CD4-positive, alpha-beta T cell (primary cell): ENCODE measurements at places on chromosomes 6 and 20. TPM values are rescaled to one million over a fixed set of nuclear protein-coding genes. Genes with fewer than 3 reads are reported as not detected.

Gene CD93
- 1.1 TPM for total RNA-seq

Gene SNRPB
- 146 TPM for total RNA-seq

Gene CBLN4
- total RNA-seq = not detected

Gene C4A
- total RNA-seq = 4.2 TPM

Gene DNAH8
- not detected for total RNA-seq

Gene TBX18
- total RNA-seq = not detected

Gene SLC35D3
- total RNA-seq = not detected

DNA sequence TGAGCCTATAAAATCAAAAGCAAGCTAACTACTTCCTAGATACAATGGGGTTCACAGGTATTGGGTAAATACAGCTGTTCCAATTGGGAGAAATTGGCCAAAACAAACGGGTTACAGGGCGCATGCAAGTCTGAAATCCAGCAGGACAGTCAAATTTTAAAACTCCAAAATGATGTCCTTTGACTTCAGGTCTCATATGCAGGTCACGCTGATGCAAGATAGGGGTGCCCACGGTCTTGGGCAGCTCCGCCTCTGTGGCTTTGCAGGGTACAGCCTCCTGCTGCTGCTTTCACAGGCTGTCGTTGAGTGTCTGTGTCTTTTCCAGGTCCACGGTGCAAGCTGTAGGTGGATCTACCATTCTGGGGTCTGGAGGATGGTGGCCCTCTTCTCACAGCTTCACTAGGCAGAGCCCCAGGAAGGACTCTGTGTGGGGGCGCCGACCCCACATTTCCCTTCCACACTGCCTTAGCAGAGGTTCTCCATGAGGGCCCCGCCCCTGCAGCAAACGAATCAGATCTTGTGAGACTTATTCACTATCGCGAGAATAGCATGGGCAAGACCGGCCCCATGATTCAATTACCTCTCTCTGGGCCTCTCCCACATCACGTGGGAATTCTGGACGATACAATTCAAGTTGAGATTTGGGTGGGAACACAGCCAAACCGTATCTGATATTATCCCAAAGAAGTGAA is 11.9 kb upstream of the SMIM29 start:
- H3K27me3 ChIP-seq = no peaks in the 10 kb centered on the region
- no peak for DNase-seq
- no peaks in the 10 kb centered on the region for H3K4me1 ChIP-seq
- no peak overlapping the region for H3K4me3 ChIP-seq
- H3K36me3 ChIP-seq = no peaks in the 10 kb centered on the region

DNA sequence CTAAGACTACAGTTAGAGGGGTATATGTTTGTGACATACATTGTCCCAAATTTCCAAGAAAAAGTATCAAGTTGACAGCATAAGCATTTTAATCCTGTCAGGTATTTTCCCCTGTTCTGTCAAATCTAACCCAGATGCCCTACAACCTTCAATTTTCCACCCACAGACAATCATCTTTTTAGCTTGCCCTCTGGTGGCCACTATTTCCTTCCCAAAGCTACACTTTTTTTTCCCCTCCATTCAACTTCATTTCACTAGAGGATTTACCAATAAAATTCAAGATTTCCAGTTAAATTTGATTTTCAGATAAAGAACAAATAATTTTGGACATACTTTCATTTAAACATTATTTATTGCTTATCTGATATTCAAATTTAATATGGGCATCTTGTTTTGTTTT is 286.6 kb downstream of the TENT5A start:
- DNase-seq = no peak
- no peaks in the 10 kb centered on the region for H3K27me3 ChIP-seq
- H3K4me1 ChIP-seq = no peaks in the 10 kb centered on the region
- no peak overlapping the region for H3K4me3 ChIP-seq
- no peaks in the 10 kb centered on the region for H3K36me3 ChIP-seq

- H3K4me3 ChIP-seq = no peak overlapping the region
- H3K27ac ChIP-seq = no peak overlapping the region
- H3K4me1 ChIP-seq = no peaks in the 10 kb centered on the region
Measured at GRCh38 chr20:32040142-32040953, 11.7 kb upstream of the HCK start.

GRCh38 chr6:111918825-111919224 is 45.6 kb upstream of the FYN start:
- no peak overlapping the region for H3K4me3 ChIP-seq
- H3K36me3 ChIP-seq = no peaks in the 10 kb centered on the region
- H3K27ac ChIP-seq = no peak overlapping the region
- no peak for DNase-seq
- no peaks in the 10 kb centered on the region for H3K27me3 ChIP-seq
- no peaks in the 10 kb centered on the region for H3K4me1 ChIP-seq

- peaks cover 30% of the 10 kb centered on the region for H3K4me1 ChIP-seq
- H3K27me3 ChIP-seq = no peaks in the 10 kb centered on the region
- H3K36me3 ChIP-seq = no peaks in the 10 kb centered on the region
- no peak overlapping the region for H3K27ac ChIP-seq
- peak overlapping the region; percentile 77 for H3K4me3 ChIP-seq
- no peak for DNase-seq
Measured at GRCh38 chr6:138988469-138988834, 399 bp upstream of the REPS1 start.

GRCh38 chr6:156982168-156982567 is 205.0 kb downstream of the ARID1B start:
- no peak for DNase-seq
- no peaks in the 10 kb centered on the region for H3K27me3 ChIP-seq
- H3K36me3 ChIP-seq = no peaks in the 10 kb centered on the region
- H3K27ac ChIP-seq = no peak overlapping the region

DNA sequence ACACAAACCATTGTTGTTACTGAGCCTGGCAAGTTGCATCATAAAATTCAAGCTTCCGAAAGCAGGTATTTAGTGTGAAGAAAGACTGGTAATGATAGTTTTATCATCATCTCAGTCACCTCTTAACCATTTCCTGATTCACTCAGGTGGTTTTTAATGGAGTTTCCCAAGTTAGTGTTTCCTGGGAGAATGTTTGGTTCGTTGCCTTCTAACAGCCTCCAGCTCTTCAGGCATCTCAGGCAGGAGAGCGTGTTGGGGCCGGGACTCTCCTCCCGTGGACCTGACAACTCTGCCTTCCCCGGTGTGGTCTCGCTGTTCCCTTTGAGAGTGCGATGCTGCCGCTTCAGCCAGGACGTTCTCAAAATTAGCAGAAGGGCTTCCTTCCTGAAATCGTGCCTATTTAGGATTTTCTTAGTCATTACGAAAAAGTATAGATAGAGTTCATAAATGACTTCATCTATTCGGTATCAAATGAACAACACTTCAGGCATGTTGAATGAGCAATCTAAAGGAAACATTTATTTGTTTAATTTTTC is 105.0 kb upstream of the QKI start:
- no peaks in the 10 kb centered on the region for H3K27me3 ChIP-seq
- H3K4me3 ChIP-seq = no peak overlapping the region
- no peak for DNase-seq
- H3K27ac ChIP-seq = no peak overlapping the region

GRCh38 chr6:30885481-30885998 is 1.2 kb downstream of the DDR1 start:
- peak overlapping the region; percentile 62 for H3K4me3 ChIP-seq
- H3K27me3 ChIP-seq = no peaks in the 10 kb centered on the region
- no peak for DNase-seq
- peaks cover 7% of the 10 kb centered on the region for H3K36me3 ChIP-seq

DNA sequence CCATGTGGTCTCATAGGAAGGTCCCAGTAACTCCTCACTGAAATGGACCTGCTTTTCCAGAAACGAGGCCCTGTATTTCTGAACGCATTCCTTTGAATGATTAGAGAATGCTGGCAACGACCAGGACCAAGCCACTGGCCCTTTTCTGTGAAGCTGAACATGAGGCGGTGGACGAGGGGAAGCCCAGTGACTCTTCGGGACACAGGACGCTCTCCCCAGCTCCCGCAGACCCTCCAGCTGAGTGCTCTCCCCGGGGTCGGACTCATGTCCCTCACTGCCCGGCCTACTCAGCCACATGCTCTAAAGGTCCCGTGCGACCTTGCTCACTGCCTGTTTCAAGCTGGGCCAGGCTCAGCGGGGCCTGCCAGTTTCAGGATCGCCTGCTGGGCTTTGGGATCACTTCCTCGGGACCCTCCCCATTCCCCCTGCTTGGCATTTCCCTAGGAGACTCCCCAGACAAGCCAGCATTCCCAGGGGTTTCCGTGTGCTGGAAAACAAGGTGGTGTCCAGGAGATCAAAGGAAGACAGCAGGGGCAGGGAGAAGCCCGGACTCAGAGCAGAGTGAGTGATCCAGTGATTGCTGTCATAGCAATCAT is 2.6 kb upstream of the CST9 start:
- DNase-seq = no peak
- H3K4me3 ChIP-seq = no peak overlapping the region
- no peaks in the 10 kb centered on the region for H3K27me3 ChIP-seq
- no peaks in the 10 kb centered on the region for H3K36me3 ChIP-seq
- no peak overlapping the region for H3K27ac ChIP-seq
- H3K4me1 ChIP-seq = peaks cover 2% of the 10 kb centered on the region

DNA sequence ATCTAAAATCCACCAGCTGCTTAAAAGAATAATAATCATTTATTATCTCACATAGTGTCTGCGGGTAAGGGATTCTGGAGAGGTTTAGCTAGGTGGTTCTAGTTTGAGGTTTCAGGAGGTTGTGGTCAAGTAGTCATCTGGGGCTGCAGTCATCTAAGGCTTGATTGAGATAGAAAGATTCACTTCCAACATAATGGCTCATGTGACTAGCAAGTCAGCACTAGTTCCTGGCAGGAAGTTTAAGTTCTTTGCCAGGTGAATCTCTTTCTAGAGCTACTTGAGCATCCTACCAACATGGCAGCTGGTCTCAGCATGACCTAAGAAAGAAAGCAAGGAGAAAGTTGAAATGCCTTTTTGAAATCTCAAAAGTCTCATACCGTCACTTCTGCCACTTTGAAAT is 128.8 kb downstream of the EDN1 start:
- H3K27ac ChIP-seq = no peak overlapping the region
- H3K36me3 ChIP-seq = no peaks in the 10 kb centered on the region
- DNase-seq = no peak
- no peaks in the 10 kb centered on the region for H3K4me1 ChIP-seq
- H3K27me3 ChIP-seq = no peaks in the 10 kb centered on the region

DNA sequence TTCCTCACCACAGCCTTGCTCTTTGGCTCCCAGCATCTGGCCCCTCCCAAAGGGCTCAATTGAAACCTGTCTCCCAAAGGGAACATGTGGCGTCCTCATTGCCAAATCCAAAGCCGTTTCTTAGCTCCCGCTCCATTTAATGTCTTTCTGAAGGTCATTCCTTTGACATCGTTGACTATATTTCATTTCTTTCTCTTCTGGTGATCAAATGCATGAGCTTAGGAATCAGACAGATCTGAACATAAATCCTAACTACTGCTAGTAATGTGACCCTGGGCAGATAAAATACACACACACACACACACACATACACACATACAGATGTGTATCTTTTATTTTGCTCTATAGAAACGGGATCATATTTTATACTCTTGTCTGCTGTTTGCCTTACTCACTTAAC is 964.7 kb upstream of the FLRT3 start:
- H3K4me1 ChIP-seq = no peaks in the 10 kb centered on the region
- DNase-seq = no peak
- no peaks in the 10 kb centered on the region for H3K27me3 ChIP-seq
- H3K36me3 ChIP-seq = no peaks in the 10 kb centered on the region
- H3K27ac ChIP-seq = no peak overlapping the region

DNA sequence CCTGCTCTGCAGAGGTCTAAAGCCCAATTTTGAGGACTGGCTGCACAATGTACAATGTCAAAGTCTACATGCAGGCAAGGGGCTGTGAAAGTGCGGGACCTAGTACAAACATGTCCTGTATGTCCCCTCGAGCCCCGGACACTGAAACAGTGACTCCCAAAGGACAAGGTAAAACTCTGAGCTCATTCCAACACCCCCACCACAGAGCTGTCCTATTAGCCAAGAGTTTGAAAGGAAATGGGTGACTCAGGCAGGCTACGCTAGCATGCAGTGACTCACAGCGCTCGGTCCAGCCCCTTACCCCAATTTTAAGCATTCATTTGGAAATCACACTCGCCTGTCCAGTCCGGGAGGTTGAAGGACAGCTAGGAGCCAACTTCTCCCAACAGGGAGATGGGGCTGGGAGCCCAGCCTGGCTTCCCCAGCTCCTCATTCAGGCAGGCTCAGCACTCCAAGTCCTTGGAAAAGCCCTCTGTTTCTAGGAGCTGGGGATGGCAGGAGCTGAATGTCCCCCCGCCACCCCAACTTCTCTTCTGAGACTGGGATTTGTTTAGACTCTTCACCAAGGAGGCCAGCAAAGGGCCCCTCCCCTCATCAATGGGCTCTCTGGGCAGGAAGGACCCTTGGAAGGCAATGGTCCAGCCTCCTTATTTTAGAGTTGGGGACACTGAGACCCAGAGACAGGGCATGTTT is 3.9 kb downstream of the SDC4 start:
- peaks cover 36% of the 10 kb centered on the region for H3K4me1 ChIP-seq
- H3K4me3 ChIP-seq = no peak overlapping the region
- no peak for DNase-seq
- H3K27me3 ChIP-seq = no peaks in the 10 kb centered on the region
- H3K27ac ChIP-seq = no peak overlapping the region
- H3K36me3 ChIP-seq = no peaks in the 10 kb centered on the region

- no peaks in the 10 kb centered on the region for H3K4me1 ChIP-seq
- no peak for DNase-seq
- no peaks in the 10 kb centered on the region for H3K36me3 ChIP-seq
- H3K4me3 ChIP-seq = no peak overlapping the region
- H3K27ac ChIP-seq = no peak overlapping the region
- H3K27me3 ChIP-seq = no peaks in the 10 kb centered on the region
Measured at GRCh38 chr6:83970582-83970981, 63.0 kb upstream of the MRAP2 start.
